ENCODE measurements at places on chromosomes 7 and 10. TPM values are rescaled to one million over a fixed set of nuclear protein-coding genes. Genes with fewer than 3 reads are reported as not detected.
A peak's percentile ranks its signal among the peaks of the same experiment; 100 is the strongest.

- DNase-seq = no peak
Measured at GRCh38 chr10:5023177-5023805, 19.6 kb upstream of the AKR1C2 start.

Gene HMX2
- not detected for total RNA-seq

Gene PNLIPRP1
- total RNA-seq = not detected

Gene ALOX5
- 28.2 TPM for total RNA-seq

DNA sequence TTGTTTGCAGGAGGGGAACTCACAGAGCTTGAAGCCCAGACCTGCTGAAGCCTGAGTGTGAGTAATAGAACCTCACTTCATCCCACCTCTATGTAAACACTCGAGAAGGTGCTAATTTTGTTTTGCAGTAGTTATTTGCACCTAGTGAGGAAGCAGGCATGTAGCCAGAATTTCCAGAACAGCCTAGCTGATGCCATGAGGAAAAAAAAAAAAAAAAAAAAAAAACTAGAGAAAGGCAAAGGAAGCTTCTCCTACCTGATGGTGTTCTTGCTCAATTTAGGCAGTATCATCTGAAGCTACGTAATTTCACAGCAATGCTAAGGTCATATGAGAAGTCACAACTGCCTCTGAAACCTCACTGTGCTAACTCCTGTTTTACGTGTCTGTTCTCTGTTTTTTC is 13.6 kb upstream of the GPR37 start:
- no peak for DNase-seq

DNA sequence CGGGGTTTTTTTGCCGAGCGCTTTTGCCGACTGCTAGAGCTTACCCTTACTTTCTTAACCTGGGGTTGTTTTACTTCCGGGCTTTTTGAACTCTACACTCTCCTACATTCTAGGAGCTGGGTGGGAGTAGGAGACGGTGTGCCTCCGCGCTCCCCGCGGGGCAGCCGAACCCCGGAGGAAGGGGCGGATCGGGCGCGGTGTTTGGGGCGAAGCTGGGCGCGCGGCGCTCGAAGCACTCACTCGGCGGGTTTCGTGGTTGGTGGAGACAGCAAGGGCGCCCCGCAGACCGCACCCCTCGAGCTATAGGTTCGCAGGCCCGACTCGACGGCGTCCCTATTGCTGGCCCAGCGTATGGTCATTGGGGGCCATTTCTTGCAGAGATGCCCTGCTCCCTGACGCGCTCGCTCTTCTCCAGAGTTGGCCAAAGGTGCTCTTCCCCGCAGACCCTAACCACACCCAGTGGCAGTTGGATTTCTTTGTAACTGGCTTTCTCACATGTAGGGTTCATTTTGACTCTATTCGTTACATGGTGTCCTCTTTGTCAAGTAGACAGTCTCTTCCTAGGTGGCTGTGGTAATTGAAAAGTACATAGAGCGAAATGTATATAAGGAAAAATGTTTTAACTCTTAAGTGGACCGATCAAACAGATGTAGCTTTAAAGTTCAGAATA is 364 bp downstream of the ZNF518A start:
- peak; percentile 90 for DNase-seq

DNA sequence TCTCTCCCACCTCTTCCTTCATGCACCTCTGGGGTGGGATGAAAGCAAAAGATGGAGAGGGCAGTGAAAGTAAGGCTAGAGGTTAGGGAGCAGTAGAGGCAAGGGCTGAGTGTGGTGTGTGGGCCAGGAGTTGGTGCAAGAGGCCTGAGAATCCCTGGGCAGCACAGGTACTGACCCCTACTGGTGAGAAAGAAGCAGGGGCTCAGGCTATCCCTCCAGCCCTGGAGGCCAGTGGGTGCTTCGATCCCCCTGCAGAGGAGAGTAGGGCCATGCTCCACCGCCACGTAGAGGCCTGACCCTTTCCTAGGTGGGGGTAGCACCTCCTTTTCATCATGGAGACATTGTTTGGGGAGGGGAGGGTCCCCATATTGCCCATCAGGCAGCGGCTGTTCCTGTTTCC is 9.8 kb downstream of the CDHR1 start:
- no peak for DNase-seq

- DNase-seq = no peak
Measured at GRCh38 chr10:74039561-74040145, 41.7 kb downstream of the VCL start.

Gene LIPF
- total RNA-seq = not detected

Gene AKR1C4
- total RNA-seq = 0.29 TPM

DNA sequence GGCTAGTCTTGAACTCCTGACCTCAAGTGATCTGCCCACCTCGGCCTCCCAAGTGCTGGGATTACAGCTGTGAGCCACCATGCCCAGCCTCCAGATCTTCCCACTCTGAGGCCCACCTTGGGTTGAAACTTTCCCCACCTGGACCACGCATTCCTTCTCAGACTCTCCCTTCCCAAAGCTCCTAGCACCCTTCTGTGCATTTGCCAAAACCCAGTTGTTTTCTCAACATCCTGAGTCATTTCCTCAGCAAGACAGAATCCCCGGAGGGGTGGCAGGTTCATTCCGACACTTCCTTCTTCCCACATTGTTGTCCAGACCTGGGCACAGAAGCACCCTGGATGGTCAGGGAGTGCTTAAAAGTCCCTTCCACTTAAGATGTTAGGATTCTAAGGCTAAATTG is 28.9 kb downstream of the BAG3 start:
- no peak for DNase-seq

DNA sequence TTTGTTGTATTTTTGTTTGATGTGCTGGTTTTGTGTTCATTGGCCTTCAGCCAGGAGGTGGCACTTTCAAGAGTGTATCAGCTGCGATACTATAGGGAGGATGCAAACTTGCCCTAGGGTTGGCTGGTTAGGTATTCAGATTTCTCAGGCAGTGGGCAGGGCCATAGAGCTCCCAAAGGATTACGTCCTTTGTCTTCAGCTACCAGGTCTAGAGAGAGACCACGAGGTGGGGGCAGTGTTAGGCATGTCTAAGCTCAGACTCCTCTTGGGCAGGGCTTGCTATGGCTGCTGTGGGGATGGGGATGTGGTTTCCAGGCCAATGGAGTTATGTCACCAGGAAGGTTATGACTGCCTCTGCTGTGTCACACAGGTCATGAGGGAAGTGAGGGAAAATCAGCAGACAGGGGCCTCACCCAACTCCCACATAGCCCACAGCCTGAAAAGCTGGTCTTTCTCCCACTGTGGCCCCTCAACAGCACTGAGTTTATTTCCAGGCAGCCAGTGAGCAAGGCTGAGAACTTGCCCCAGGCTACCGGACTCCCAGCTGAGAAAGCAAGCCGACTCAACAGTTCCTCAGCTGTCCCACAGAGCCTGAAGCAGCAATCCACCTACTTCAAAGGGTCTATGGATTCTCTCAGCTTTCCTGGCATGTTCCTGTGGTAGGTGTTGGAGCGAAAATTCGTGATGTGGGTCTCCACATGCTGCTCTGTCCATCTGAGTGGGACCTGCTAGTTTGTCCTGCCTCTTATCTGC is 227.4 kb upstream of the COBL start:
- peak; percentile 7 for DNase-seq

Gene NOS3
- total RNA-seq = 13.0 TPM

Gene ZNF365
- not detected for total RNA-seq

- no peak for DNase-seq
Measured at GRCh38 chr10:8224591-8224990, 170.1 kb downstream of the GATA3 start.

Gene FEZF1
- not detected for total RNA-seq

GRCh38 chr10:11115337-11115736 is 97.7 kb downstream of the CELF2 start:
- DNase-seq = no peak

Gene GJD4
- not detected for total RNA-seq

All from HT-29 (cell line).